Activated T-helper 1 cell treated with Interleukin-2 at 50 U/mL for 16 hours (primary cell): ENCODE measurements at places on chromosomes 3 and 15.

DNA sequence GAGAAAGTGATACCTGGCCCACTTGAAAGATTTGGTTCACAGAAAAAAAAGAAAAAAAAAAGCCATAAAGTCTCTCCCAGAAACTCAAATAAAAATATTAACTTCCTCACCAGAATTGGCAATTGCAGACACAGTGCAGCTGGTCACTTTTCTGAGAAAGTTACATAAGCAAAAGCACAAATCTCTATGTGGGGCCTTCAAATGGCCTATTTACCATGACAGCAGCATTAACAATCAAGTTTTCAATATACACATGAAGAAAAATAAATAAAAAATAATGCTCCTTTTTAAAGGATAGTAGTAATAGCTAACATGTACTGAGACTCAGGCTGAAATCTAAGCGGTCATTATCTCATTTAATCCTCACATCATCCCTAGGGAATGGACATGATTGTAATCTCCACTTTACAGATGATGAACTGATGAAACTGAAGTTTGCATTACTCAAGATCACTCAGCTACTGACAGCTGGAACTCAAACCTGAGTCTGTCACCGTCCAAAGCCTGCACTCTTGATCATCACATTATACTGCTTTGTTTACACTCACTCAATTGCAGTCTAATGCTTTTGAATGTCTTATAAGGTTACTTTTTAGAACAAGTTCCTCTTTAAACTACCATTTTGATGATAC, 3.3 kb downstream of the NPTN start:
- no peak for DNase-seq

DNA sequence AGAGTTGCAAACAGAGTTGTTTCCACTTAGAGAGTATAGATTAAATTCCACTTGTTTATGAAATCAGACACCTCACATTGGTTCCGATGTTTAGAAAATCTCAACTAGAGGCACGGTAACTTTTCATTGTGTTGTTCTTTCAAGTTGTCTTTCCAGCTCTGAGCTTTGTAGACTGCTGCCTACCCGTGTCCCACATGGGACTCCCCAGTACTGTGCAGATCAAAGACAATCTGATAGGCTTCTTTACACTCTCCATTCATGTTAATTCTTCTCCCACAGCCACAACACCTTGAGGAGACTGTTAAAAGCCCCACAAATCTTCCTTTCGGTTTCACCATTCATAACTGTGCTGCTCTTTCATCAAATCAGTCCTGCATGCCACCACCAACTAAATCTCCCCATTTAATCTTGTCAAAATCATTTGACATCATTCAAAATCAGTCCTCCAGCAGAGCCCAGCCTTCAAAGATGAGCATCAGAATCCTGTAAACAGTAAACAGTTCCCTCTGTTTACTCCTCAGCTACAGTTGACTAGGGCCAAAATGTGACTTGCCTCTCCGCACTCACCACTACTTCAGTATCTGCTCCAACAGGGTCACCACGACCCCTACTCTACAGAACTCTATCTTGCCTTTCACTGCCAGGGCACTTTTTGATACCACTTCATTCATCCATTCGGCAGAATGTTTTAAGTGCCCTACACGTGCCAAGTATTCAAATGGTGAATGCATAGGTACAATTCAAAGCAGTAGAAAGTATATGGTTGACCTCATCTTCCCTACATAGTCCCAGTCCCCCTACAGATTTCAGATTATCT, 8.3 kb downstream of the ANXA2 start:
- DNase-seq: no peak

DNA sequence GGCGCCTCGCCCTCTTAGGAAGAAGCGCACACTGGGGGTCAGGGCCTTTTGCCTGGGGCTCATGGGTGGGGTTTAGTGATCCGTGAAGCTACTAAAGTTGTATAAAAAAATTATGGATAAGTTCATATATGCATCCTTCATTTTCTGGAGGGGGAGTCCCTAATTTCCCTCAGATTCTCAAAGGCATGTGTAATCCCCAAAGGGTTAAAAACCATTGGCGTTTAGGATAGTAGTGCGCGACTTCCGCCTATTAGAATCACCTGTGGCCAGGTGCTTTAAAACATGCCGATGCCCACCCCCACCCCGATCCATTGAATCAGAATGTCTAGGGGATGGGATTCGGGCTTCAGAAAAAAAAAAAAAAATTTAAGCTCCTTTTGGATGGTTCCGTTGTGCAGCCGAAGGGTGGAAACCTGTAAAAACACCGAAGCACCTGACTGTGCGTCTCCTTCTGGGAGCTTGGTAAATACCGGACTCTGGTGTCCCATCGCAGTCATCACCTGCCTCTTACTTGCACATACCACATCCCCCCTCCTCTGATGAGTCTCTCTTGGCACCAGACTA, 570 bp downstream of the APH1B start:
- no peak for DNase-seq

- DNase-seq: no peak
Observed at GRCh38 chr3:356952-357351, 160.4 kb downstream of the CHL1 start.

DNA sequence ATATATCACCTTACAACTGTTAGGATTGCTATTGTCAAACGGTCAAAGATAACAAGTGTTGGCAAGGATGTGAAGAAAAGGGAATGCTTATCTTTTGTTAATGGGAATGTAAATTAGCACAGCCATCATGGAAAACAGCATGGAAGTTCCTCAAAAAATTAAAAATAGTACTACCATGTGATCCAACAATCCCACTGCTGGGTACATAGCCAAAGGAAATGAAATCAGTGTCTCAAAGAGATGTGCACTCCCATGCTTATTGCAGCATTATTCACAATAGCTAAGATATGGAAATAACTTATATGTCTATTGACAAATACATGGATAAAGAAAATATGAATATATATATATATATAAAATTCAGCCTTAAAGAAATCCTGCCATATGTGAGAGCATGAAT, 274.6 kb downstream of the EDEM1 start:
- no peak for DNase-seq

GRCh38 chr3:16849229-16849628, 35.5 kb upstream of the PLCL2 start:
- peak; percentile 34 for DNase-seq

DNA sequence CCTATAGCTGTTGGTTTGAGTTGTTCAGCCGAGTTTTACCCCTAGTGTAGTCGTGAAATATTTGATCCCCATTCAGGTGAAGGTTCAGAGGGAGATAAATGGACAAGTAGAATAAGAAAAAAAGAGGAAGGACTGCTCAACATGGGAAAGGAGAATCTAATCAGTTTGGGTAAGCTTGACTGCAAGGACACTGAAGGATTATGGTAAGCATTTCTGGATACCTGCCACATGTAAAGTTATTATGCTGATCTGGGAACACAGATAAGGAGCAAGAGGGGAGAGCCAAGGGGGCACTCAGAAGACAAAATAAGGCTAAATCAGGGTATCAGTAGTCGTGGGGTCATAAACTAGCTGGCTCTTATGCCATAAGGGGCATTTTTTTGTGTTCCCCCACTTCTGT, 49.9 kb downstream of the TFG start:
- no peak for DNase-seq

DNA sequence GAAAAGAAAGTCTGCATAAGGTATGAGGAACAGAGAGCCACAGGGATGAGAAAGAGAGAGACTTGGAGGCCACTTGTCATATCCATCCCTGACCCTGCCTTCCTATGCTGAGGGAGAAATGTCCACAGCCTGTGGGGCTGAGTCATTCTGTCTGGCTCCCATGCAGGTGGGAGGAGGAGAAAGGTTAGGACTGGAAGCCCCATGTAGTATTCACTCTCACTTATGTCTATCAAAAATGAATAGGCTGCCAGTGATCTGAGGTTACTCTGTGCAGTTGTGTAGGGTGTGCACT, 71.3 kb downstream of the RAB11A start:
- DNase-seq: no peak

- DNase-seq: no peak
Observed at GRCh38 chr3:25265284-25265683, 162.8 kb upstream of the RARB start.

DNA sequence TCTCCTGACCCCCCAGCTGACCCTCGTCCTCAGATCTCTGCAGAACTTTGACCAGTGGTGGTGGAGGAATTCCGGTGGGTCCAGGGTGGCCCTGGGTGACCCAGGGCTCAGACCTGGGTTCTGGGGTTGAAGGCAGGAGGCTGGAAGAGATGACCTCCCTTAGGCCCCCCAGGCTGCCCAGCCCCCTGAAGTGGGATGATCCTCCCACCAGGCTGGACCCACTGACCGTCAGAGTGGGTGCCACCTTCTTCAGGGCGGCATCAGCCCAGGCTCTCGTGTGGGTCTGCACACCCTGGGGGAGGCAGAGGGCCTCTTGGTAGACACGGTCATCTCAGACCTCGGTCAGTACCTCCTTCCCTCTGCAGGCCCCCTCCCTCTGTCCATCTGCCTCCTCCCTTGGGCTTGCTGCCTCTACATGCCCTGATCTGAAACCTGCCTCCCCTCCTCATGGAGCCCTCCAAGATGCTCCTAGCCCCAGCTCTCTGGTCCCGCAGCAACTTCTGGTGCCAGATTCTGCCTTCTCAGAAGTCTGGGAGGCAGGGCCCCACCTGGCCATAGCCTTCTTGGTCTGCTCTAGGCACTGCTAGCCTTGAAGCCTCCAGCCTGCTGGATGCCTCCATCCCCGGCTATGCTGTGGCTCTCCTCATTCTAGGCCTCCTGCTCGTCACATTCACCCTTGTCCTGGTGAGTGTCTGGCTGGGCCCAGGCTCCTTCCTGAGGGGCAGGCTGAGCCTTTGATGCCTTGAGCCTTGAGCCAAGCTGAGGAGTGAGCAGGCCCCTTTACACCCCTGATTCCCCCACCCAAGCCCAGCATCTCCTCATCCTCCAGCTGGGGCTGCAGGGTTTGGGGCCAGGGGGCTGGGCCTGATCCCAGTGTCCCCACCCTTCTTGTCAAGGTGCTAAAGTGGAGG, 49.1 kb upstream of the CSPG4 start:
- DNase-seq: no peak

GRCh38 chr15:53962646-53963561, 15.3 kb upstream of the UNC13C start:
- DNase-seq: no peak

DNA sequence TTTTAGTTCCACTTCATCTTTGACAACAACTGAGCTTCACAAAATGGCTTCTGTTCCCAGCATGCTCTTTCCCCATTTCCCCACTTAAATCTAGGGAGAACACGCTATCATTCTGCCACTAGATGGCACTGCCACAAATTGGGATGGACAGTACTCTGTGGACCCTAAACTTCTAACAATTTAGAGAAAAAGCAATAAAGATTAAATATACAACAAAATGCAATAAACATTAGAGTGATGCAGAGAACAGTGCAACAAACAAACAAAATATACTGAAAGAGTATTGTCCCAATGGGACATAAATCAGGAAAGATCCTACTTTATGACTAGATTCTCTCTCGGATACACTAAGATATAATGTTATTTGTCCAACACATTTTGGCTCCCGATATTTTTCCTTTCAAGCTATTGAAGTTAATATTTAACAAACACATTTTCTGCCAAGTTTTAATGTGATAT, 169.7 kb upstream of the TMCO5A start:
- no peak for DNase-seq

DNA sequence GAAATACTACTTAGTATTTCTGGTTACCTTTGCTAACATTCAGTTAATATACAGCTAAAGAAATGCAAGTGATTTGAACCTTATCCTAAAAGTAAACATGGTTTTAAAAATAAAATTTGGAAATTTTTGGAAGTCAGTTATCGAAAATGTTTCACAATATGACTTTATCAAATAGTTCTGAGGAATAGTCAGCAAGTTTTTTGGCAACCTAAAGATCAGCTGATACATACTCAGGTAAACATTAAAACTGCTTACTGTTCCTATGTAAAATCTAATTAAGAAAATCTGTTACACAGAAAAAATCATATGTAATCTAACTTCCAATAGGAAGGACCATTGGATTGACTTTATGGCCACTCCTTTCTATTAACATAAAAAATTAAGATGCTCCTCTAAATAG, 24.1 kb downstream of the IFT80 start:
- no peak for DNase-seq

DNA sequence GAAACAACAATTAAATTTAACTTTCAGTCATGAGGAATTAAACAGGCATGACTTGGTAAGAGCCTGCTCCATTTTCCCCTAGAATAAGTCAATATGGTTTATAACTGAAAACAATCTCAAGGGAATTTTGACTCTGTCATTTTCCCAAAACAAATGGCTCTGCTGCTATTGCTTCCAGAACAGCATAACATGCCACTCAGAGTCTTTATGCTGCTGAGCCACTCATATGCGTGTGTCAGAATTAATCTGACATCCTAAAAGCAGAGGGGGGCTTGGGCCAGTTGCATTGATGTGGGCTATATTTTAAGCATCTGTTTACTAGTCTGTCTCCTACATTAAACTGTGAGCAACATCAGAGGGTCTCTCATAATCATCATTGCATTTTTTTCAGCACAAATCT, 111.1 kb upstream of the ABI3BP start:
- no peak for DNase-seq

DNA sequence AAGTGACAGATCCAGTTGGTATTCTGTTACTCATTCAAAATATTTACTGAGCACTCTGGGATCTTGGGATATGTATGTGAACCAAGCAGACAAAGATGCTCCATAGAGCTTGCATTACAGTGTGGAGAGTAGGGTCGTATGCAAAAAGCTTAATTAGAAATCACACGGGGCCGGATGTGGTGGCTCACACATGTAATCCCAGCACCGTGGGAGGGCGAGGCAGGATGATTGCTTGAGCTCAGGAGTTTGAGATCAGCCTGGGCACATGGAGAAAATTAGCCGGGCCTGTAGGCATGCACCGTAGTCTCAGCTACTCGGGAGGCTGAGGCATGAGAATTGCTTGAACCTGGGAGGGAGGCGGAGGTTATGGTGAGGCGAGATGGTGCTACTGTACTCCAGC, 68.7 kb upstream of the MB21D2 start:
- no peak for DNase-seq

DNA sequence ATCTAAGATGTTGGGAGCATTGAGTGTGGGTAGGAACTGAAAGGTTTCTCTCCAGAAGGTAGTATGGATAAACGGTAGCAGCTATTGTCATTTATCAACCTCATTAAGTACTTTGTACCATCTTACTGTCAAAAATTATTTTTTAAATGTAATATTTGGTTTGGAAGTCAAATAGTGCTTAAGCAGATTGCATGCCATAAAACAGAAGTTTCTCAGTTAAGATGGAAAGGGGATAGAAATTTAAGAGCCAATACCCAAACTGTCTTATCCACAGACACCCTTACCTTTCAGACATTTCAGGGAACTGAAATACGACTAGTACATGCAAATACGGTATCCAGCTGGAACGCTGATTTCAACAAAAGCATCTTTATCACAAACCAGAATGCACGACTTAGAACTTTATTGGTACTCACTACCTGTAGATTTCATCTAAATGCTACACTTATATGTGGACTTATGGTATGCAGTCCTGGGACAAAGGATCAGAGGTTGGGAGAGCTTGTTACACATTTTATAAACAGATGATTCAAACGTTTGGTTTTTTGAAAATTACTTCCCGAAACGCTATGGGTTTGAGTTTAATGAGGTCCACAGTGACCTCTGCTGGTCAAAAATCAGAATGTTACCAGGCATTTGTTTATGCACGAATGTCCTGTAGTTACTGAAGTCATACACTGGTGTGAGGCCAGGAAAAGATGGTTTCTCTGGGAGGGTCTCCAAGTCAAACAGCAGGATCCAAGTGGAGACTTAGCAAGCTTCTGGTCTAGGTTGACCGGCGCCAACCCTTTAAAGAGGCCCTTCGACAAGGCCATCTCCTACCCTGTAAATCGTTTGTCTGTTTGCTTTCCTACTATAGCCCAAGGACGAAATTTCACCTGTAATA, 45.7 kb upstream of the DUT start:
- no peak for DNase-seq

- DNase-seq: no peak
Observed at GRCh38 chr3:100978011-100978659, 15.1 kb downstream of the ABI3BP start.
